ENCODE measurements at places on chromosomes 5 and 9. TPM values are rescaled to one million over a fixed set of nuclear protein-coding genes. Genes with fewer than 3 reads are reported as not detected.
A peak's percentile ranks its signal among the peaks of the same experiment; 100 is the strongest.

DNA sequence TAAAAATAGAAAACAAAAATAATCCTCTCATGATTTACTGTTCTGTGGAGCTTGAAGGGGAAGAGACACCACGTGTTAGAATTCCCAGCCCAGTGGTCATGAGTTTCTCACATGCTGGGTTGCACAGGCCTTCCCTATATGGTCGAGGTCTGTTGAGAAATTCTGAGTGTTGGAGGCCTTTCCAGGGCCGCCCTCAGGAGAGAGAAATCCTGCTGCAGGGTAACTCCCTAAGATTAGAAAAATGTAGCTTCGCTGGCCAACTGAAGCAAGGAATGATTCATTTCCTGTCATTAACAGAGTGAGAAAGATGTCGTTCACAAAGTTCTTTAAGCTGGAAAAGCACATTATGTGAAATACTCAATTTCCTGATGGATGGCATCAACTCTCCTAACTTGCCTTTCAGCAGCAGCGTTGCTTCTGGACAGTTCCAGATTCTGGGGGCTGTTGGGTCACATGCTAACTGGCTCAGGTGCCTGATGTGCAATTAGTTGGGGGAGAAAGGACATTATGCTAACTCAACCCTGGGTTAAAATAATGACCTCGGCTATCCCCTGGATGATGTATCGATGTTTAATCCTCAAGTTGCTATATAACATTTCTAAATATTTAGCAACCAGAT lies 104.8 kb upstream of the CD180 start:
- peak; percentile 13 for DNase-seq

GRCh38 chr5:134328619-134329018 lies 38.4 kb downstream of the CDKL3 start:
- no peak for DNase-seq

- peak; percentile 40 for DNase-seq
These were observed 94.0 kb downstream of the RCL1 start for GRCh38 chr9:4886698-4887097.

The PTPRD gene
- polyA plus RNA-seq: 145 TPM

The SPATA31A3 gene
- not detected for polyA plus RNA-seq

The SDHA gene
- polyA plus RNA-seq: 160 TPM

The DEPDC1B gene
- 35.0 TPM for polyA plus RNA-seq

The OR1L8 gene
- 0.12 TPM for polyA plus RNA-seq

Data from left kidney (tissue), 8 donors.